Placental pericyte (primary cell): ENCODE measurements at places on chromosomes 1 and 21. TPM values are rescaled to one million over a fixed set of nuclear protein-coding genes. Genes with fewer than 3 reads are reported as not detected.

PRMT6 gene
- 12.5 and 19.9 TPM in 2 replicates for total RNA-seq

ADAMTS1 gene
- 49.5 and 290 TPM in 2 replicates for total RNA-seq

TPRG1L gene
- 17.9 and 34.6 TPM in 2 replicates for total RNA-seq

LDLRAD2 gene
- total RNA-seq = under 0.01 TPM in 1 of 2 replicates, not detected in the other

FOXE3 gene
- not detected in 2 replicates for total RNA-seq
